ENCODE measurements at places on chromosomes 7 and 10.

DNA sequence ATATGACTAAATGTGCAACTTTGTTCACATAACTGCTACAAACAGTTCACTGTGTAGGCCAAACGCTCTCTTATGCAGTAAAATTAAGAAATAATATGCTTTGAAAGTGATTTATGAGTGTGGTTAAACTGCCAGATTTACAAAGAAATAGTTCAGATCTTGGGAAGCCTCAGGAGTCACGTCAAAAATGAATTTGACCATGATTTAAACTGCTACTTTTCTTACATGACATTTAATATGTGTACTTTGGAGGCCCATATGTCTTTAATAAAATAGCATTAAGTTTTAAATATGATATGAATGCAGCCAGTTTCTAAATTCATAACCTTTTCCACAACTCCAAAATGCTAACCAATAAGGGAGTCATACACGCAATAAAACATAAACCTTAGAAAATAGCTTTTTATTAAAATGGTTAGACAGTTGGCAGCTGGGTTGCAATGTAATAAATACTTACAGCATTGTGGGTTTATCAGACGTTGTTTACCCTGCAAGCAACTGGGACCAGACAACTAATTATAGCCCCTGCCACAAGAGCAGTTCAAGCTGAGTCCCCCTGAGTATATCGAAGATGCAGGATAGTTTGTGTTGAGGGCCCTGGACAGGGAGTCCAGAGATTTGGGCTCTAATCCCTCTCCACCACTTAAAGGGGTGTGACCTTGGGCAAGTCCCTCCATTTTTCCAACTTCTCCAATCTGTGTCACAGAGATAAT is 640.4 kb downstream of the LRMDA start:
- DNase-seq, result no peak

GRCh38 chr10:127734753-127735152 is 2.2 kb upstream of the FOXI2 start:
- no peak for DNase-seq

GRCh38 chr10:5547681-5547930 is 22.8 kb downstream of the CALML3 start:
- DNase-seq, result no peak

DNA sequence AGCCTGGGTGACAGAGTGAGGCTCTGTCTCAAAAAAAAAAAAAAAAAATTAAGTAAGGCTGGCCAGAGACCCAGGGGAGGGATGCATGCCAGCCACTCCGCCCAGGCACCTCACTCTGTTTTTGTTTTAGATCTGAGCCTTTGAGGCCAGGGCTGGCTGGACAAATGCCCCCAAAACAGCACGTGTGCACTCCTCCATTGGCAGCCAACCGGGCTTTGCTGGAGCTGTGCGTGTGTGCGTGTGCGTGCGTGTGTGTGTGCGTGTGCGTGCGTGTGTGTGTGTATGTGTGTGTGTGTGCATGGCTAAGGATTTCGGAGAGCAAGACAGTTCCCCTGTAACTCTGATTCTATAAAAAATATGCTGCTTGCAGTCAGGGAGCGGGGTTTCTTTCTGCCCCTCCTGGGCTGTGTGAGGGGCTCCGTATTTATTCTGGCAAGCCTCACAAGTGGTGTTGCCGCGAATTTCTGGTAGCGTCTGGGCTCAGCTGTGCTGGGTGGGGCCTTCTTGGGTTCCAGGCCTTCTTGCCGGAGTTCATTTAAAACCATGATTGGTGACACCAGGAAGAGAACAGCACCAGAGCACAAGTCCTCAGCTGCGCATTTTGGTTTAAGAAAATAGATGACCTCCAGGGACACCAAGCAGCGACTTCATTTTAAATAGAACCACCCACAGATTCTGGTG is 28.1 kb upstream of the UNCX start:
- no peak for DNase-seq

DNA sequence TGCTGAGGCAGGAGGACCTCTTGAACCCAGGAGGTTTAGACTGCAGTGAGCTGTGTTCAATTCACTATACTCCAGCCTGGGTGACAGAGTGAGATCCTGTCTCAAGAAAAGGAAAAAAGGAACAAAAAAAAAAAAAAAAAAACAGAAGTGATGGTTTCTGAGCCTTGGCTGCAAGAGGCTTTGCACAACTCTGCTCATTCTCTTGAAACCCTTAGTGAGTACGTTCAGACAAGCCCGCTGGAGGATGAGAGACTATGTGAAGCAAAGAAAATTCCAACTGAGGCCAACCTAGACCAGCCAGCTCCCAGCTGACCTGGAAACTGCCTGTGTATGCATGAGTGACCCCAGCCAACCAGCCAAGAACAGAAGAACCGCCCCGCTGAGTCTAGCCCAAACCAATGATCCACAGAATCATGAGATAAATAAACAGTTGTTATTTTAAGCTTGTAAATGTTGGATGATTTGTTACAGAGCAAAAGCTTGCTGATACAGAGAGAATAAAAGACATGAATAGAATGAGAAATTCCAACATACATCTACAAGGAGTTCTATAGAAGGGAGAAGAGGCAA is 50.6 kb upstream of the FZD9 start:
- no peak for DNase-seq

DNA sequence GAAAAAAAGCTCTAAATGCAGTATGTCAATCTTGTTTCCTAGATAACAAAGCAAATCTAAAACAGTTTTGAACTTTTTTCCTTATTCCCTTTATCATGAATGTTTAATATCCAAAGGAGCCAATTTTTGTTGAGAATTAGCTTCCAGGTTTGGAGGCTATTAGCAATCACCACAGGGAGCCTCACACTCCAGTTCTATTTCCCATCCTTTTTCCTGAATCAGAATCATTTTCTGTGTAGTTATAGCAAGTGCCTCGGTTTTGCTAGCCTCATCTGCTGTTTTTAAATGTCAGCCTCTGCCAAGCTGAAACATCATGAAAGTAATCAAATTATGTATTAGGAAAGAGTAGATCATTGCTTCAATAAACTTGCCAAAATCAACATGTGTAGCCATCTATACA is 357.5 kb upstream of the LRGUK start:
- no peak for DNase-seq

DNA sequence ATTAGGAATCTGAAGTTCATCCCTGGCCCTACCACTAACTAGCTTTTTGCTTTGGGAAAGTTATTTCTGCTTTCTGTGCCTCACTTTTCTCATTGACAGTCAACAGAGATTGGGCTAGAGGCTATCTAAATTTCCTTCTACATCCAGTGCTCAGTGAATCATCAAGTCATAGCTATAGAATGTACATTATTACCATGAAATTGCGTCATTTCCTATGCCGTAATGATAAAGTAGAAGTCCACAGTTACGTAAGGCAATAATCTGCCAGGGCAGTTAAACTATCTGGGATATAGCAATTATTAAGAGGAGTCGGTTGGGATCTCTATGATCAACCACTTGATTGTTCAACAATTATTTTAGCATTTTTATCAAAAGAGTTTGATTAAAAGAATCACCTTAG is 64.4 kb downstream of the ITGB8 start:
- no peak for DNase-seq

DNA sequence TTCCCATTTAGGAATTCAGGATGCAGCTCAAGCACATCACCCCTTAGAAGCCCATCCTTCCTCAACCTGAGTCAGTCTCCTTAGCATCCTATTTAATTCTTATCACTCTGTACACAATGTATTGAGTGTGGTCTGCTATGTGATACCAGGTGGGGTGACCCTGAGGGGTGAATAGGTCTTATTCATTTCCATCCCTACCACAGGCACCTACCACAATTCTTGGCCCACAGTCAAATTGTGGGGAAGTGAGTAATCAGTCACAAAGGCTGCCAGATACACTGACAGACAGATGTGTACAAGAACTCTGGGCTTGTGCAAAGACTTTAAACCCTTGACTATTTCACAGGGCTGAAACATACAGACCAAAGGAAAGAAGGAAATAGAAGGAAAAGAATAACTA is 560.5 kb downstream of the PARD3 start:
- no peak for DNase-seq

DNA sequence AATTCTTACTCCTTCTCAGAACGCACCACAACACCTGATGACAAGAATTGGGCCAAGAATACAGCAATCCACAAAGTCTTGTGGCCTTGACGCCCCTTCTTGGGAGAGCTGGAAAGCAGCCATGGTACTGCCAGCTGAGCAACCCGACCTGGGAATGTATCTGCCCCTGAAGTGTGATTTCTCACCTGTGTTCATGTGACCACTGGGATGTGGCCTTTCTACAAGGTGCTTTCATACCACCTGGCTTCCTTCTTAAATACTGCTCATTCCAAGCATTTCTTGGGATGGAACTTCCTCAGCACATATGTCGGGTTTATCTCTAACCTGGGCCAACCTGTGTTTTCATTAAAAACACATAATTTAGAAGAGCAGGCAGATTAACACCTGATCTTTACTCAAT is 72.1 kb downstream of the HTR7 start:
- no peak for DNase-seq

GRCh38 chr10:122021379-122021778 is 32.4 kb downstream of the TACC2 start:
- DNase-seq, result no peak

DNA sequence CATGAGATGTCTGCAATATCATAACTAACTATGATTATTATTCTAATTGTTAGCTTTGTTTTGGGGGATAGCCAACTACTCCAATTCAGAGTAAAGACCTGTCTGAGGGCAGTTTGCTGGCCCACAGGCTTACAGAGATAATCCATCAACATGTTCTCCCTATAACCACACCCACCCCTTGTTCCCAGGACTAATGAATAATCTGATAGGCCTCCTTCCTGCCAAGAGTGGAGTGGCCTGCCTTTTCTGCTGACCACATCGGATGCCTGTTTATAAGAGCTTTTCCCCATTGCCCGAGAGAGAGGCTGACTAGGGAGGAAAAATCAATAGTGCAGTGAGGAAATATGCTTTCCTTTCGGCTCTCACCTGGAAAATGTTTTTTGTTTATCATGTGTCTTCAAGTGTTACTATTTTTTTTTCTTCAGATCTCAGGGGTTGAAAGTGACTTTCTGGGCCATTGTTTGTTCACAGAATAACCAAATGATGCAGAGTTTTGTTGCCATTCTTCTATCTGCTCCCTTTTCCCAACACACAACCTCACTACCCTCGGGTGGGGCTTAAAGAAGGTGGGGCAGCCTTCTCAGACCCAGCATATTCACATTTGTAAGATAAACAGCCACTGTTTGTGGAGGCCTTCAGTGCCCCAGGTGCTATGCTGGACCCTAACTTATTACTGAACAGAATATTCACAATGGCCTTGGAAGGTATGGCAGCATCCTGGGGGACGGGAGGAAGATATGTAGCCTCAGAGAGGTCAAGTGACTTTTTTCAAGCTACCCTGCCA is 38.4 kb downstream of the PLPP4 start:
- no peak for DNase-seq

DNA sequence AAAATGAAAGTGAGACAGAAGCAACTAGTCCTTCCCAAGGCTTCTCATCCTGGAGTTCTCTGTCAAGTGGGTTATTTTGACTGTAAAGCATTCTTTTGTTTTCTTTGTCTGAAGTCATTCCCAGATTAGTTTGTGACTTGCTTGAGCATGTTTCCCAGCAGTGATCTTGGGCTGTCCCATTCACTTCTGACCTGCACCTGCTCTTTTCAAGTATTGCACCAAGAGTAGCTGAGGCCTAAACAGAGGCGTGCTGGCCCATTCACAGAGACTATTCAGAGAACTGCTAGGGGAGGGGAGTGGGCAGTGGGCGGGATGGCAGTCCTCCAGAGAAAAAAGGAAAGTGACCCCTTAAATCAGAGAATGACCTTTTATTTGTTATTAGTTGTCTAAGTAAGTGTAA is 61.3 kb downstream of the CACNA2D1 start:
- no peak for DNase-seq

DNA sequence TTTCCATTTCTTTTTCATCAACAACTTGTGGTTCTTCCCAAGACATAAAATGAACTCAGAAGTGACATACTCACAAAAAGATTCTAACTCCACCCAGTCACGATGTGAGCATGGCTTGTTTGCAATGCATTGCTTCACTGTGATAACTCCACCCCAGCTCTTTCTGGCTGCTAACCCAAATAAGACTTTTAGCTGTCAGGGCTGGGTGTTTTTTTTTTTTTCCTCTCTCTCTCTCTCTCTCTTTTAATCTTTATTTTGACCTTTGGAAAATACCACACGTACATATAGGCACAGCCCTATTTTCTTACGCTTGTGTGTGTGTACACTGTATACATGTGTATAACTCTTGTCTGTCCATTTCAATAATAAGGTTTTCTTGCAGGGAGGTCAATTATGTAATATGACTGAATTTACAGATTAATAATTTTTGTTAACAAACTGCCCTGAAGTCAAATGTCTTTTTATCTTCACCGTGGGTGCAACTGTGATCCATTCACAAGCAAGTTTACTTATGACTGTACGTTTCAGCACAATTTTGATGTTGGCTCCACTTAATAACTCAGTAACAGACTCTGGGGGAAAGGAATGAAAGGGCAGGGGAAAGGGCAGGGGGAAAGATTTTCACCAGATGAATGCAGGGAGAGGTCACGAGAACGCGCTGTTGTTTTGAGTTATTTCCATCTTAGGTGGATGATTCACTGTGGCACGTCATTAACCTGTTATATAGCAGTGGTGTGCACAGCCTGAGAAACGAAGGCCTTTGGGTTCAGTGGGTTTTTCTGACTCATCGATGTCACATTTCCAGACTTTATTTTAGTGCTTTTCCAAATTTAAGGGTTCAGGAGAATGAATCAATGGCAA is 49.1 kb downstream of the APBB1IP start:
- no peak for DNase-seq

- no peak for DNase-seq
Measured at GRCh38 chr7:134892963-134893362, 93.3 kb upstream of the AGBL3 start.

DNA sequence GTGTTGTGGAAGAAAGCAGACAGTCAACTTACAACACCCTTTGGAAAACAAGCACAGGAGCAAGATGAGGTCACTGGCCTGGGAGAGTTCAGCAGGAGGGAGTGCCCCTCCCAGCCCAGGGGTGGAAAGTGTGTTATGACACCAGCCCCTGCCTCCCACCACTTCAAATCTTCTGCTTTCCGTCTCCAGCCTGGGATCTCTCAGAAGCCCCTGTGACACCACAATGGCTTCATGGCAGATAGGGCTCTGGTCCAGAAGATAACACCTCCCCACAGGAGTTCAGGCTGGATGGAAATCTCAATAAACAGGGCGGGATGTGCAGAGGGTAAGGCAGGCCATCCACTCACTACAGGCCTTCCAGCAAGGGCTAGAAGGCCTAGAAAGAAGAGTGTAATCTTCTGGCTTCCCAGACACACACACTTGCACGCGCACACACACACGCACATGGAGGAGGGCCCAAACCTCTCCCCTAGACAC is 48.7 kb upstream of the ZMIZ1 start:
- peak; percentile 44 for DNase-seq

GRCh38 chr10:130128922-130129321 is 7.3 kb upstream of the GLRX3 start:
- DNase-seq, result no peak

GRCh38 chr7:2008101-2008935 is 224.4 kb downstream of the MAD1L1 start:
- DNase-seq, result peak; percentile 8

GRCh38 chr10:3006607-3007006 is 60.7 kb upstream of the PFKP start:
- no peak for DNase-seq
